ENCODE measurements at places on chromosomes 4 and X.

- no peak for DNase-seq
Observed at GRCh38 chr4:104099141-104099540, 379.4 kb upstream of the TACR3 start.

DNA sequence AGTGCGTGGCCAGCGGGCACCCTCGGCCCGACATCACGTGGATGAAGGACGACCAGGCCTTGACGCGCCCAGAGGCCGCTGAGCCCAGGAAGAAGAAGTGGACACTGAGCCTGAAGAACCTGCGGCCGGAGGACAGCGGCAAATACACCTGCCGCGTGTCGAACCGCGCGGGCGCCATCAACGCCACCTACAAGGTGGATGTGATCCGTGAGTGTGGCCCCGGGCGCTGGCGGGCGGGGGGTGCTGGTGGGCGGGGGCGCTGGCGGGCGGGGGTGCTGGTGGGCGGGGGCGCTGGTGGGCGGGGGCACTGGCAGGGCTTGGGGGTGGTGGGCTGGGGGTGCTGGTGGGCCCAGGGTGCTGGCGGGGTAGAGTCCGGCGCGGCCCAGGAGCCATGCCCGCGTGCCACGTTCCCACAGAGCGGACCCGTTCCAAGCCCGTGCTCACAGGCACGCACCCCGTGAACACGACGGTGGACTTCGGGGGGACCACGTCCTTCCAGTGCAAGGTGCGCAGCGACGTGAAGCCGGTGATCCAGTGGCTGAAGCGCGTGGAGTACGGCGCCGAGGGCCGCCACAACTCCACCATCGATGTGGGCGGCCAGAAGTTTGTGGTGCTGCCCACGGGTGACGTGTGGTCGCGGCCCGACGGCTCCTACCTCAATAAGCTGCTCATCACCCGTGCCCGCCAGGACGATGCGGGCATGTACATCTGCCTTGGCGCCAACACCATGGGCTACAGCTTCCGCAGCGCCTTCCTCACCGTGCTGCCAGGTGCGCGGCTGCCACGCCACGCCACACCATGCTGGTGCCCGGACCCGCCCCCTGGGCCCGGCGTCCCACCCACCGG, 12.7 kb downstream of the FGFRL1 start:
- DNase-seq, result no peak

- no peak for DNase-seq
Observed at GRCh38 chrX:124507246-124507645, 160.9 kb downstream of the SH2D1A start.

DNA sequence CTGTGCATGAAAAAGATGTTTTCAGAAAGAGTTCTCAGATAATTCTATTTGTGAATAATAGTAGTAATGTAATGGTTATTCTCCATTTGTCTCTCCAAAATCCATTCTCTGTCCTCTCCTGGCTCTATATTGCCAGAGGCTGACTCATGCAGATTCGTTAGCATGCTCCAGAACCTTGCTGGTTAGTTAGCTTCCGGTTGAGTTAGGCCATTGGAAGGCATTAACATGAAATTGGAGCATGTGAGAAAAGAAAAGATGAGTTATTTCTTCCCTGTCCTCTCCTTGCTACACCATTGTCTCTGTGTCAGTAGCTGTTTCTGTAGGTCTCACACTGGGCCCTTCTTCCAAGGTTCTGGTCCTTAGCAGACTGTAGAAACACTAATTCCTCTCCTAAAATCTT, 23.5 kb upstream of the PRDM8 start:
- DNase-seq, result peak; percentile 69

- DNase-seq, result no peak
Observed at GRCh38 chr4:132124624-132124974, 1024.5 kb upstream of the PCDH10 start.

DNA sequence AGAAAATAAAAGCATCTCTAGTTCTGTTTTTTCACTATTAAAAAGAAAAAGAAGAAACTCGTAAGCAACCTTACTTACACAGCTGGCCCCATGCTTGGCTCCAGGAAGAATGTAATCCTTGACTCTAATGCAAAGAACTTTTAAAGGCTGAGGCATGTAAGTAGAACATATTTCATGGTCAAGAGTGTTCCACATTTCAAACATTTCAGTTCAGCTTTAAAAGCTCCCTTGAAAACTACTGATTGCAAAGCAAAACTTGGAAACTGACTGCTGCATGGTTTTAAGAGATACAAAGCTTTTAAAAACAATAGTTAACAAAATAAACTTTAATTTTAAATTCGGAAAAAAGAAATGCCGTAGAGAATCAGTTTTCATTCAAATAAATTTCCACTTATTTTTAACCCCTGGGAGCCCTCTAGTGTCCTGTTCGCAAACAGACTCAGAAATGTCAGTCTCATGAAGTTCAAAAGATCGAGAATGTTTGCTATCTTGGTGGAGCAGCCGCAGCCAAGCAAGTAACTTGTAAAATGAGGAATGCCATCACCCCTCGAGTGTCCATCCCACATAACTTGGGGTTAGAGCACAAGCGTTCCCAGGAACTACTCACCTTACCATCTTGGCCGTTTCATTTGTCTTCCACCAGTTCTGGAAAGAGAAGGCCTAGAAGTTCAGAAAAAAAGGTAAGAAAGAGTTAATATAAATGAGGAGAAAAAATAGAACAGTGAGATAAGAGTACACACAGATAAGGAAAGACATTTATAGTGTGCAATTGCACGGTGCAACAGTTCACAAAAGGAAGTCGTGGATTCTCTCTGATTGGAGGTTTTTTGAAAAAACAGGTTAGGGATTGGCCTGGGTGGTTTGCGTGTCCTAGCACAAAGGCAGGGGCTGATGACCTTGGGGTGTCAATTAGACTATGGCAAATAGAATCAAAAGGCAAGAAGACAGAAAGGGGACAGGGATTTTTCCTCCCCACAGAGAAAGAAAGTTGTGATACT, at the start of gene GASK1B:
GASK1B (minus strand) TSS at position 765 of the 998 bp plus-strand sequence. CDS start 1,650 bp downstream, outside the sequence.
- no peak for DNase-seq

DNA sequence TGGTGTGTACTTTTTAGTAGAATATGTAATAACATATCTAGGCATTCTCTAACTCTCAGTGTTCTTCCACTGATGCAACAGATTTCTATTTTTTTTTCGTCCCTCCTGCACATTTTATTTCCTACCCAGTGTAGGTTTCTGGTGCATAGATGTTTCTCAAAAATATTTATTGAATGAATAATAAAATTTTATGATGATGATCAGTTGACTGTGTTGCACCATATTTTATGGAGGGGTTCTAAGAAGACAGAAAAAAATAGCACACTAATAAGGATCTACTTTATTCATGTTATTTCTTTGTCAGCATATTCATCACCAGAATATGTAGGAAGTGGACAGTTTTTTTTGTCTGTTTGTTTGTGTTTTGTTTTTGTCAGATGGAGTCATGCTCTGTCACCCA, 2529.3 kb downstream of the ARAP2 start:
- DNase-seq, result no peak

GRCh38 chrX:15866147-15866546, 11.5 kb upstream of the AP1S2 start:
- no peak for DNase-seq

GRCh38 chr4:8547912-8548730, 32.1 kb upstream of the GPR78 start:
- DNase-seq, result no peak

DNA sequence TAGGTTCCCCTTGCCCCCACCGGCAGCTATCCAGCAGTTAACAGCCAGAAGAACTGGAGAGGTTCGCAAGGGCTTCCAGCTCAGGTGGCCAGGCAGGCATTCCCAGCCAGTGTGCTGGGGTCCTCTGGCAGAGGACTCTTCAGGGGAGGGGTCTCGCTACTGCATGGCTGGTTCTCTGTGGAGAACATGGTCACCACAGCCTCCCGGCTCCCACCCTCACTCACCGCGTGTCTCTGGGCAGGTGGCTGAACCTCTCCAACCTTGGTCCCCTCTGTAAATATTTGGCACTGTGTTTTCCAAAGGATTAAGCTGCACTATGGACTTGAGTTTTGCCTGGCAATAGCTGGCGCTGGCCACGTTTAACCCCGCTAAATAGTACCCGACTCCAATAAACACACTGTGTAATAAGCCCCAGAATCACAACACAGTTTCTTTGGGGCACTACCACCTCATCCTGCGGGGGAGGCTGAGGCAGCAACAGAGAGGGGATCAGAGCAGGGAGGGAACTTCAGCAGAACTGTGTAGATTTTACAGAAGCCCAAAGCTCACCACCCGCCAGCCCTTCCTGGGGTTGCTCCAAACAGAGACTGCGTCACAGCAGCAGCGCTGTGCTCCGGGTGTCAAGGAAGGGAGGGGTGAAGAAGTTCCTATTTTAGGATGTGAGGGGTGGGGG, 15.2 kb downstream of the BCOR start:
- DNase-seq, result no peak

DNA sequence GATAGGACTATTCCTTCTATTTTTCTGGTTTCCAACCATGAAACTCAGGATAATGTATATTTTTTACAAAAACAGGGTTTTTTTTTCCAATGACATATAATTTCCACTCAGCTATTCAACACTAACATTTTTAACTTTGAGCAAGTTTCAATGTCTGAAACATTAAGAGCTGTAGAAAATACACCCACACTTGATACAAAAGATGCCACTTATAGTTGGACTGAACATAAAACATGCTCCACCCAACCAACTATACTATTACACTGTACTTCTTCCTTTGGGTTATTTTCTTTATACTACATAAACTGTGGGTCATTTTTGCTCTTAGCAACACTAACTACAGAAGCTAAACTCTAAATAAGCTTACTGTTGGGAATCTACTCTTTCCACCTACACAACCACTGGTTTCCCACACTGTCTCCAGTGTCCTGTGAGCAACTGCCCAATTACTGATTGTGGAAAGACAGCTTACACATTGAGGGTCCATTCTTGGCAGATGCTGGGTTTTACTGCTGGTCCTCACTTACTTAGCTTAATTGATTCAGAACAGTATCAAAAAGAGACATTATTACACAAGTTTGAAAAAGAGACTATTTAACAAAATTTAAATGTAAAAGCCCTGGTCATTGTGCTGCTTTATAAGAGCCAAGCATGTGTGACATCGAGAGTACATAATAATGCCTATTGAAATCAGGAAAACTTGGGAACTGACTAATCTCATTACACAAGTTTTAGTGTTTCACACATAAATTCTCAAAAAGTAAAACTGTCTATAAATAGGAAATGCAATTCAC, 6.3 kb downstream of the AMMECR1 start:
- no peak for DNase-seq

- DNase-seq, result no peak
Observed at GRCh38 chr4:176781739-176782100, 11.0 kb downstream of the VEGFC start.

GRCh38 chrX:87663421-87663820, 145.8 kb downstream of the KLHL4 start:
- DNase-seq, result no peak

DNA sequence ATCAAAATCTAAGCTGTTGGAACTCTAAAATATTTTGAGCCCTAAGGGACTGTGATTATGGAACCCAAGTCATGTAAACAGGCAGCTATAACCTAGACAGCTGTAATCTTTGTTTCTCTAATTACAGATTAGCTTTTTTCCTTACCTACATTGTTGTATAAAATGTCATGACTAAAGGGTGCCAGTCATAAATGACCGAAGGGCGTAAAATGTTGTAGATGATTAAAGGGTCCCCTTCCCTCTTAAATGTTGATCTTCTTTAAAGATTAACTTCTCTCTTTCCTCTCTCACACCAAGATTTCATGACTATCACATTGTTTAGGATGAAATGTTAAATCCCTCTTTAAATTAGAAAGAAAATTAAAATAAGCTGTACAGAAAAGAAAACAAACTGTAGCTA, 659.4 kb upstream of the NR3C2 start:
- no peak for DNase-seq

- no peak for DNase-seq
Observed at GRCh38 chr4:4872314-4872903, 12.9 kb downstream of the MSX1 start.

DNA sequence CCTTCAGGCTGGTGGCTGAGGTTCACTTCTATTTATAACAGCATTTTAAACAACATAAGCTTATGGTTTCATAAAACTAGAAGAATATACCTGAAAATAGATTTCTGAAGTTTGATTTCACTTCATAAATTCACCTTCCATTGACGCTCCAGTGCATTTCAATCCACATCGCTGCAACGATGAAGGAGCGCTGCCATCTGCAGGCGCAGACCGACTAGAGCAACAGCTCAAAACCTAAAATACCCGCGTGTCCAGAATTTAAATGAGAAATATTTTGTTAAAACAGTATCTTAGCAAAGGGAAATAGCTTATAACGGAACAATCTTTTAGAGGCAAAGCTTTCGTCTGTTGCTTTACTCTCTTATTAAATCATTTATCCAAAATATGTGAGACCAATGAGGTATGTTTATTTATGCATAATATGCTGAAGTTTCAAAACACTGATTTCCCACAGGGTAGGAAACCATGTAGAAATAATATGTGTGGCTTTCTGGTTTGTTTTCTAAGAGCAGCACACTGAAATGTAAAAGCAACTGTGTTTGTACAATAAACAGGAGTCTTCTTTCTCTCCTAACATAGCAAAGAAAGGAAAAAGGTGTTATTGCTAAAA, 816.4 kb upstream of the FRG1 start:
- DNase-seq, result peak; percentile 40

- no peak for DNase-seq
Observed at GRCh38 chr4:184616633-184617551, 32.4 kb downstream of the CASP3 start.
